CD4-positive, alpha-beta T cell (primary cell): ENCODE measurements at places on chromosomes 2 and 18. TPM values are rescaled to one million over a fixed set of nuclear protein-coding genes. Genes with fewer than 3 reads are reported as not detected.

PELI1 gene
- total RNA-seq = 257 TPM

OSBPL6 gene
- 0.08 TPM for total RNA-seq

GRCh38 chr18:12423393-12423792 lies 15.7 kb downstream of the PRELID3A start:
- no peak for DNase-seq

DNA sequence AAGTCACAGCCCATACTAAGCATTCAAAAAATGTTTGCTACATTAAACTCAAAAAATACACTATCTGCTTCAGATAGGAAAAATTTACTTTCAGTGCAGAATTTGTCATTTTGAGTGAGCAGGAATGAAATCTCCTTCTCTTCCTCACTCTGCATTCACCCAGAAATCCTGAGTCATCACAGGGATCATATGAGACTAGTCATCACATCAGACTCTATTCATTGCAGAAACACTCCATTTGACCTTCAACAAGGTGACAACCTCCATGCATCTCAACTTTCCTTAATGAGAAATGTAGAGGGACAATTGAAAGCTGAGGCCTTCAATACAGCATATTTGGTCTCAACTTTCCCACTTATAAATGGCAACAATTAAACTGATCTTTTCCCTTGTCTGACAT lies 130.4 kb upstream of the CYP26B1 start:
- DNase-seq = no peak

TUBA4B gene
- total RNA-seq = not detected

GRCh38 chr2:209671020-209671680 lies 100.5 kb upstream of the UNC80 start:
- DNase-seq = no peak

PHOSPHO2 gene
- total RNA-seq = 4.5 TPM

DNA sequence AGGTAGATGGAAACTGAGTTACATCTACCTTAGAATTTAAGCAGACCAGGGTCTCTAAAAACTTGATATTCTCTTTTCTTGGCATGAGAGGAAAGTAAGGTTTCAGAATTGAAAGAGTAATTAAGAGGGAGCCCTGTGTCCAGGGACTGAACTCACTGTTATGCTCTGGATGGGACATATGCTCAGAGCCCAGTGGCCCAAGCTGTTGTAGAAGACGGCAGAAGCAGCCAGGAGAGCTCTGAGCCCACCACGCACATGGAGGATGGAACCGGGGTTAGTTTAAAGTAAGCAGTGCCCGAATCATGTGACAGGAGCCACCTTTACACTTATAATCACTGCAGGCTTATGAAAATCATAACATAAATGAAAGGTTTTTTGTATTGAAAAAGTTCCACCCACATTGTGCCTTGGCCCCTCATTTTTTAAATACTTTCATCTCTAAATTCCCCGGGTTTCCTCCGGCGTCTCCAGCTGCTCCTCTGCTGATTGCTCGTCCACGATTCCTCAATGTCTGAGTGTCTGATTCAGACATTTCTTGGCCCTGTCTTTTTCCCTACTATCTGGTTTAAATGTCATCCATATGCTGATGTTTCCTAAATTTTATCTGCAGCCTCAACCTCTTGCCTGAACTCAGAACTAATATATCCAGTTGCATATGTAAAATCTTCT lies 36.1 kb upstream of the SPTBN1 start:
- DNase-seq = no peak

DNA sequence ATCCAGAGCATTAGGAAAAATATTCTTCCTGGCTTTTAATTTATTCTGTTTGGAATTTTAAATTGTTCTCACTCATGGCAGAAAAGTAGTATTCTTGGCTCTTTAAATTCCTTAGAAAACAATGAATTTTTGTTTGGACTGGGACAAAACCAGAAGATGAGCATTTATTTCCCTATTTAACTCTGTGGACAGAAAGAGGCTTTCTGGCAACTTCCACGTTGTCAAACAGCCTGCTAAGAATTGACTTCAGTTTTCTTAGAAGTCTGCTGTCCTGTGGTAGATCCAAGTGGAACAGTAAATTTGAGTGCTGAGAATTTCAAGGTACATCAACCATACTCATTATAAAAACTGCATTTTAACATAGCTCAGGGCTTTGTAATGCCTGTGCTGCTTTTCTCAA lies 83.8 kb downstream of the MGAT5 start:
- no peak for DNase-seq

- no peak for DNase-seq
Measured at GRCh38 chr2:8312861-8313830, 368.7 kb upstream of the ID2 start.

SCN7A gene
- not detected for total RNA-seq

NHEJ1 gene
- total RNA-seq = 8.5 TPM

OTOS gene
- total RNA-seq = not detected

DNA sequence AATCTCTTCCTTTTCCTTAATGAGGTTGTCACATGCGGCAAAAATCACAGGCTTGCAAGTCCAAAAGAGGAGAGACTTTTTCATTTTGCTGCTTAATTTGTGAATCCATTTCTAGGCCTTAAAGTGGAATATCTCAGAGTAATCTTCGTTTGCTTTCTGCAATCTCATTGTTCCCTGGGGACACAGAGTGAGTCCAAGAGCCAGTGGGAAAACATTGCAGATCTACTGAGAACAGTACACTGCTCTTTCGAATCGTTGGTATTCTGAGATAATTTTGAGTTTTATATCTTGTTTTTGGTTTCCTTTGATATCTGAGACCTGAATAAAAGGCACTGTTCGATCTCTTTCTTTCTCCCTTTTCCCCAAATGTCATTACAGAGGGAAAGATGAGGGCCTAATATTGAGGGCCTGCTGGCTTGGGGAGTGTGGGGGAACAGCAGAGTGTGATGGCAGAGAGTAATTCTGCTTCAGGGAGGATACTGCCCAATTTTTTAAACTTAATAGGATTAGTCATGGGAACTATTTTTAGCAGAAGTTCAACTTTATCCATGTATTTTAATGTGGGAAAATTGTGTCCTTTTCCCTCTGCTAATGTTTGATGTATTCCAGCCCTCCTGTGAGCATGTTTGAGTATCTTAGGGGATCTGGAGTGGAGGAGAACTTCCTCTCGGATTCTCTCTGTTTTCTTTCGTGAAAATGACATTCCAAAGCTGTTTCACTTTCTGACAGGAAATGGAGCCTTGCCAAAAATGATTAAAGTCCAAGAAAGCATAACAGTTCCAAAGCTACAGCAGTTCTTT lies 418.2 kb upstream of the ZEB2 start:
- no peak for DNase-seq

CRYGC gene
- not detected for total RNA-seq

NABP1 gene
- 32.9 TPM for total RNA-seq

CAPN10 gene
- total RNA-seq = 42.1 TPM

GRCh38 chr2:33210626-33211025 lies 263.9 kb downstream of the LTBP1 start:
- DNase-seq = no peak

GRCh38 chr2:188610050-188610444 lies 318.4 kb downstream of the GULP1 start:
- no peak for DNase-seq

DNA sequence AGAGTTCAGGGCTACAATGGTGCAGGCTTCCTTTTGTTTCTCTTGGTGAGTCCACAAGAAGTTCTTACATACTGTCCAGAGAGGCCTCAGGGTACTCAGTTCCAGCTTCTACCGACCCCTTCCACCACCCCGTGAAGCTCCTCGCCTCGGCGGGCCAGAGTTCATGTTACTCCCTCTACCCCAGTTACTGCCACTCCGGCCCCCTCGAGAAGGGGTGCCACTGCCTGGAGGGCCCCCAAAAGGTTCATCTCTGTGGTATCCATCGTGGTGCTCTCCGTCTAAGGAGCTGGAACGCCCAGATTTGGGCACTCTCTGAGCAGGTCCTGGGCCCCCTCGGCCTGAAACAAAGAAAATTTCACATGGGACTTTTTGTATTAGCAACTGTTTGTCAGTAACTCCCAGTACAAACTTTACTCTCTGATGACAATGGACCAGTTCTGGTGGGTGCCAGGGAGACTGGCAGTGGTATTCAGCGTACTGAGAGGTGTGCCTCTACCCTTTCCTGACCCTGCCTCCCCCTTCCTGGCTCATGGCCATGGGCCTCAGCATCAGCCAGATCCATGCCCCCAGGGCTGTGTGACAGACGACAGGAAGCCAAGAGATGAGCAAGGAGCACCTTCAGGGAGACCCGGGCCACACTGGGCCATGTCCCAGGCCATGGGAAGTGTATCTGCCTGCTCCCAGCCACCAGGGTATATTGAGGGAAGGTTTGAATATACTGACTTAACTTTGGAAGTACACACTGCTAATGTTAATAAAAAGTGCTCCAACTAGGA lies 5.1 kb downstream of the SFT2D3 start:
- DNase-seq = no peak

LIPG gene
- total RNA-seq = not detected

TLK1 gene
- 138 TPM for total RNA-seq
